ENCODE measurements at places on chromosomes 3 and 15. TPM values are rescaled to one million over a fixed set of nuclear protein-coding genes. Genes with fewer than 3 reads are reported as not detected.

DNA sequence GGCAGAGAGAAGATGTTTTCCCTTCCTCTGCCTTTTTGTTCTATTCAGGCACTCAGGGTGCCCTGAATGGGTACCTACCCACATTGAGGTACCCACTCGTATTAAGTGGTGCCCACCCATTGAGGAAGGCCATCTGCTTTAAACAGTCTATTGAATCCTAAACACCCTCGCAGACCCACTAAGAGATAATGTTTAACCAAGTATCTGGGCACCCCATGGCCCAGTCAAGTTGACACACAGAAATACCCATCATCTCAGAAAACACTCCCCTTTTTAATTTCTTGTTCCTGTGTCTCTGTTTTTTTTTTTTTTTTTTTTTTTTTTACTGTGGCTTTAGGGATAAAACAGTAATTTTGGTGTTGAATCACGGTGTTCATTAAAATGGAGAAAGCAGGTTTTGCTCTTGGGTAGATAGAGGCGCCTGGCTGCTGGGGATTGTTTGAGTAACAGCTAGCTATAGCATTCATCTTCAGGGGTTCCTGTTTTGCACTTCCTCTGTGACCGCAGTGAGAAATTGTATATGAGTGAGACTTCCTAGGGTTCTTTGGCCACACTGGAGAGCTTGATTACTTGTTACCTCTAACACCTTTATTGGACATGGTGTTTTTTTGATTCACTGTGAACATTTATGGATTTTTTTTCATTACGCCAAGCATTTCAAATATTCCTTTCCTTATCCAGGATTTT, 259.1 kb downstream of the PTPRG start:
- DNase-seq, result no peak

EMC7 gene
- polyA plus RNA-seq, result 46.1 TPM

- DNase-seq, result no peak
These were observed 604 bp downstream of the GNAI2 start for GRCh38 chr3:50236484-50237132.

GRCh38 chr3:177889161-177889560, 647.1 kb upstream of the KCNMB2 start:
- no peak for DNase-seq

- no peak for DNase-seq
These were observed 204.8 kb downstream of the CDIN1 start for GRCh38 chr15:36784098-36784670.

DNA sequence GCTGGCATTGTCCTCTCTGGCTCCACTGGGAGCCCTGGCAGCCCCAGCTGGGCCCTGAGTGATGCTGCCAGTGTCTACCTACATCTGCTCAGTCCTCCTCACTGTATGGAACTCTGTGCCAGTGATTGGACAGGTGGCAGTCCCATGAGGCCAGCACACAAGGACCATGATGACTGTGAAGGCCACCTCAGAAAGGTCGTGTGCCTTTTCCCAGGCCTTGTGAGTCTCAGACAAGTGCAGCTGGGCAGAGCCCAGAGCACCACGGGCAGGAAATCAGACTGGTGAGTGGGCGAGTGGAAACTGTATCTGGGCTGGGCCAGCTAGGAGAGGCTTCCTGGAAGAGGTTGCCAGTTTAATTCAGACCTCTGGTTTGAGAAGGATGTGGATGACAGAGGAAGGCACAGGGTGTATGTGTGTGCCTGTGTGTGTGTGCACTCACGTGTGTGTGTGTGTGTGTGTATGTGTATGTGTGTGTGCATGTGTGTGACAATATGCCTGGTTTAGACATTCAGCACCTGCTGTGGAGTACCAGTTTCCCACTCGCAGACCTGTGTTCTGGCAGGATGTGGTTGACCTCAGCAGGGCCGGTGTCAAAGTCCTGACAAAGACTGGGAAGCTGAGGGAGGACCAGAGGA, 7.0 kb downstream of the MAPKAPK3 start:
- DNase-seq, result no peak

GP5 gene
- polyA plus RNA-seq, result 0.35 TPM

DNA sequence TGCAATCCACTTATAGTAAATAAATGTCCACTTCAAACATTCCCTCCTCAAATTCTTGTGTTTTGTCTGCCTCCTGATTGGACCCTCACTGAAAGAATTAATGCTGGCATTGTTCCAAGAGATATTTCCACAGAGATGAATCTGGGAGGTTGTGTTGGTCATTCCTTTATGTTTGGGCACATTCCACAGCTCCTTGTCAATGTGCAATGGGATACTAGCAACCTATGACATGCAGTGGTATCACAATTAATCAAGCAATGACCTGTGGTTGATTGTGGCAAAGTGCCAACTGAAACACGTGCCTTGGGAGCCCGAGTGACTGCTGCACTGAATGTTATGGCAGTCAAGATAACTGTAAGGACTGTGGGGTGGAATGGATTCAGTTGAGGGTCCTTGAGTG, 55.0 kb upstream of the SNRPN start:
- no peak for DNase-seq

- no peak for DNase-seq
These were observed 43.0 kb downstream of the NLGN1 start for GRCh38 chr3:173440514-173440913.

DNA sequence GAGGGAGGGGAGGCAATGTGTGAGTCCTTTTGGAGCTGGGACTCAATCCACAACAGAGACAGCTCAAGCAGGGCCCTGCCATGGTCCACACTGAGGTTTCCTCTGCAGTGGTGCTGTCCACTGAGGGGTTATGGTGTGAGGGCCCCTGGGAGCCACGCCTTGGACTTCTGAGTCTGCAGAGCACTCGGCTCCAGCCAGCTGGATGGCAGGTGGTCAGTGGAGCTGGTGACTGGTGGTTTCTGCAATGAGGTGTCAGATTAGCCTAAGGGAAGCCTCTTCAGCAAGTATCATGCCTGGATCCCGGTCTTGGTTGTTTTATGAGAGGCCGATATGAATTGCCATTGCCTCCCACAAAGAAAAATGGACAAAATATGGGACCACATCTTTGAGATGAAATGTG, 21.7 kb downstream of the LSM3 start:
- no peak for DNase-seq

DNA sequence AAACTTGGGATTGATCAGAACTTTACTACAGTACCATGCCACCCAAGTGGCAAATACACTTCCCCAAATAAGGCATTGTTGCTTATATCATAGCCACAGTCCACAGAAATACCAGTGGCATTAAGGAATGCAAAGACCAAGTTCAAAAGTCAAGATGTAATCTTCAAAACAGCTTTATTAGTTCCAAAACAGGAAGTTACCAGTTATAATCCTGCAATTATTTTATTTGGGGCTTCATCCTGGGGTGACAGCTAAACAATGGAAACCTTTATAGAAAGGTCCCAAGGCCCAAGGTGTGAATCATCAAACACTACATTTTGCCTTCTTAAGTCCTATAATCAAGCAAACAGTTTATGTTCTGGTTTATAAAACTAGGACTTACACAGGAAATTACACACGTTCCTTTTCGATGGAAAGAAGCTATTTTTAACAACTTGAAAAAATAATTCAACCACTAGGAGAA, 30.3 kb upstream of the RNF7 start:
- no peak for DNase-seq

- no peak for DNase-seq
These were observed 40.3 kb downstream of the RPL39L start for GRCh38 chr3:187098923-187099512.

DNA sequence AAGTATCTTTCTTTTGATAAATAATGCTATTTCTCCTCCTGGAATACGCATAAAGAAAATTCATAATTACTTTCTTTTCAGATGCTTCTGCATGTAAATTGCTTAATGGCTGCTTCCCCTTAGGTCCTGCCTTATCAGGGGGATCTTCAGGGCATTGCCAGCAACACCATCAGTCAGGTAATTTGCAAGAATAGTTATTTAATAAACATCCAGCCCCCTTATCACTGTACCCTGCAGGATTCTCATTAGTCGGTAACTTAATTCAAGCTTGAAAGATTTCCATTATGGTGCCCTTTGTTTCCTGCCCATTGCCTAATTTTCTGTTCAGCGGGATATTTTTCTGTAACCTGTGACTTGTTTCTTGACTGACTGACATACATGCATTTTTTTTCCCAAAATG, 414.5 kb downstream of the MFSD1 start:
- DNase-seq, result no peak

RHCG gene
- not detected for polyA plus RNA-seq

- peak; percentile 96 for DNase-seq
These were observed 19.7 kb downstream of the TMEM43 start for GRCh38 chr3:14144423-14145075.

GRCh38 chr3:133948131-133948810, 52.6 kb upstream of the RAB6B start:
- DNase-seq, result no peak

DNA sequence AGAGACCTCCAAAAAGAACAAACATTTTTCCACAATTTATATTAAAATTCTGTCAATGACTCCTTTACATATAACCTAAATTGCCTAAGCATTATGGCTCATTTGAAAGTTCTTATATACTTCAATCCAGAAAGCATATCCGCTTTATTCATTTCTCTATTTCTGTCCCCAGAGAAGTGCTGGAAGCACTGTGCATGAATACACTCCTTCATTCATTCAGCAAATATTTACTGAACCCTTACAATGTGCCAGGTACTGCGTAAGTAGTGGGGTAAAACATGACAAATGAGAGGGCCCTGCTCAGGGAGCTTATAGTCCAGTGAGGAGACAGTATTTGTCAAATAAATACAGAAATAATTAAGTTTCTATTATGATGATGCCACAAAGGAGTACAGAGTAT, 3.3 kb downstream of the PDCD10 start:
- no peak for DNase-seq
